ENCODE measurements at places on chromosomes 5 and 9. TPM values are rescaled to one million over a fixed set of nuclear protein-coding genes. Genes with fewer than 3 reads are reported as not detected.
A peak's percentile ranks its signal among the peaks of the same experiment; 100 is the strongest.

GRCh38 chr5:59768152-59769040, 125.1 kb downstream of the PDE4D start:
- no peaks in the 10 kb centered on the region for H3K36me3 ChIP-seq
- peaks cover 39% of the 10 kb centered on the region for H3K4me1 ChIP-seq
- no peak overlapping the region for H3K27ac ChIP-seq
- peaks cover 2% of the 10 kb centered on the region for H3K27me3 ChIP-seq

The SOHLH1 gene
- 0.18 TPM for total RNA-seq

DNA sequence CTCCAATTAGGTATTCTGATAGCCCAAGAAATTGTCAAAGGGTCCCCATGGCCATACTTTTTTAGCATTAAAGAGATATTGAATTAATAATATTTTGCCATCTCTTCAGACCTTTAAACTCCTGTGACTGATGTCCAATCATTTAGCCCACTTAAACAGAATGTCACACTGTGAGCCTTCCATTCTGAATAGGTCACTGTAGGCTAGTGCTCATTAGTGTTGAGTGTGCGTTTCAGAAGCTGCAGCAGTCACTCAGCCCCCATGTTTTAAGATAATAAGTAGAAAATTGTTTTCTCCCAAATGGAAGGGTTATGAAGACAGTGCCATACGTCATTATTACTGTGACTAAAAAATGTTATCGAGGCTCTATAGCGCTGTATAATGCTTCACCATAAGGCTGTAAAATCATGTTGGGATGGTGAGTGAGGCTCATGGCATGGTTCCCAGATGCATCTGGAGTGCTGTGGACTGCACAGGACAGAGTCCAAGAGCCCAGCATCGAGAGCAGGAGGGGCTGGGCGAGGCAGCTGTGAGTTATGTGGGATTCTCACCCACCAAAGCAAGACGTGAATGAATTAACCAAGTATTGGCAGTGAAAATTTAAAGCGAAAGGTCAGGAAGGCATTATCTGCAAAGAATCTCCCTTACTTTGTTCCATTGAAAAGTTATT, 2112.9 kb upstream of the WWC1 start:
- DNase-seq = no peak
- peaks cover 1% of the 10 kb centered on the region for H3K27me3 ChIP-seq
- no peak overlapping the region for H3K27ac ChIP-seq
- no peaks in the 10 kb centered on the region for H3K36me3 ChIP-seq
- H3K4me1 ChIP-seq = no peaks in the 10 kb centered on the region
- no peak overlapping the region for H3K4me3 ChIP-seq

- peak; percentile 27 for DNase-seq
- no peak overlapping the region for H3K4me3 ChIP-seq
- H3K36me3 ChIP-seq = no peaks in the 10 kb centered on the region
- peaks cover 5% of the 10 kb centered on the region for H3K27me3 ChIP-seq
These were observed 297.0 kb downstream of the SLIT3 start for GRCh38 chr5:169003721-169004541.

DNA sequence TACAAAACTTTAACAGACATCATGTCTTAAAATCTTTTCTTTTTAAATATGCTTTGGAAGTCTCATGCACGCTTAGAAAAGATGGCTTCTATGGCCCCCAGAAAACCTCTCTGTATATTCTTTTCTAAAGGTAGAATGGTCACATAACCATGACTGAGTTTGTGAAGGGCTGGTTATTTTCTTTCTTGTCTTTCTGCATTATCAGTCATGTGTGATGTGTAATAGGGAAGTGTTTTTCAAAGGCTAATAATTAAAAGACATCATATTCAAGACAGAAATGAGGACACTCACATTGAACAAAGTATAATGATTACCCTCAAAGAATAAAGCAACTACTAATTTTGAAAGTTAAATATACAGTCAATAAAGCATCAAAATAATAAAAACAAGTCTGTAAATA, 253.4 kb downstream of the TRPM3 start:
- H3K27ac ChIP-seq = no peak overlapping the region
- DNase-seq = no peak
- no peak overlapping the region for H3K4me3 ChIP-seq
- no peaks in the 10 kb centered on the region for H3K27me3 ChIP-seq
- no peaks in the 10 kb centered on the region for H3K36me3 ChIP-seq

GRCh38 chr5:82881571-82882174, 195.5 kb downstream of the TMEM167A start:
- H3K36me3 ChIP-seq = no peaks in the 10 kb centered on the region
- no peak overlapping the region for H3K27ac ChIP-seq
- no peaks in the 10 kb centered on the region for H3K4me1 ChIP-seq
- no peak for DNase-seq
- H3K27me3 ChIP-seq = no peaks in the 10 kb centered on the region
- no peak overlapping the region for H3K4me3 ChIP-seq

- no peak overlapping the region for H3K4me3 ChIP-seq
- no peaks in the 10 kb centered on the region for H3K36me3 ChIP-seq
- H3K4me1 ChIP-seq = no peaks in the 10 kb centered on the region
These were observed 14.2 kb upstream of the EQTN start for GRCh38 chr9:27311184-27311583.

- H3K27me3 ChIP-seq = peaks cover 6% of the 10 kb centered on the region
- H3K4me1 ChIP-seq = peaks cover 3% of the 10 kb centered on the region
These were observed 126.2 kb downstream of the PTTG1 start for GRCh38 chr5:160547872-160548271.

- H3K4me3 ChIP-seq = no peak overlapping the region
- no peaks in the 10 kb centered on the region for H3K4me1 ChIP-seq
- H3K36me3 ChIP-seq = no peaks in the 10 kb centered on the region
- DNase-seq = no peak
- H3K27me3 ChIP-seq = peaks cover 6% of the 10 kb centered on the region
- H3K27ac ChIP-seq = no peak overlapping the region
These were observed 126.3 kb downstream of the ATPSCKMT start for GRCh38 chr5:10123254-10123989.

- H3K4me3 ChIP-seq = no peak overlapping the region
- no peaks in the 10 kb centered on the region for H3K36me3 ChIP-seq
- no peaks in the 10 kb centered on the region for H3K4me1 ChIP-seq
- DNase-seq = no peak
- H3K27ac ChIP-seq = no peak overlapping the region
- peaks cover 4% of the 10 kb centered on the region for H3K27me3 ChIP-seq
These were observed 5.0 kb downstream of the MAMDC4 start for GRCh38 chr9:136857166-136857565.

DNA sequence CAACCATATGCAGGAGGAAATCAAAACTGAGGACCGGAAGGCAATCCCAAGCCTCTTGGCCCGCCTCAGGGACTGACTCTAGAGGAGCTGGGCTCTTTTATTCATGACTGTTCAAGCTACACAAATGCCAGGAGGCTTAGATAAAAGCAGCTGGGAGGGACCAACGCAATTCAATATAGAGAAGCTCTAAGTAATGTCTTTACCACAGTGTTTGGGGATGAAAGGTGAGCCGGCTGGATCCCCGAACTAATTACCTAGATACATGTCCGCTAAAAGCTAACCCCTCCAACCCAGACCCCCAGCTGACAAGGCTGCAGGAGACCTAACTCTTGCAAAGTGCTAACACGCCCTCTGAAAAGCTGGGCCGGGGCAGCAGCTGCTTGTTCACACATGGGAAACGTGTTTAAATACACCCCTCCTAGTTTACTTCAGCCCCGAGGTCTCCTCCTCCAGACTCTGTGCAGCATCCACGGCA, 67.5 kb downstream of the TLE1 start:
- no peak for DNase-seq
- peaks cover 44% of the 10 kb centered on the region for H3K4me1 ChIP-seq
- no peaks in the 10 kb centered on the region for H3K27me3 ChIP-seq
- H3K27ac ChIP-seq = peak overlapping the region; percentile 65
- H3K4me3 ChIP-seq = no peak overlapping the region

- peaks cover 5% of the 10 kb centered on the region for H3K27me3 ChIP-seq
- no peak overlapping the region for H3K27ac ChIP-seq
- no peak for DNase-seq
These were observed 54.8 kb downstream of the PWWP2A start for GRCh38 chr5:160064417-160064810.

DNA sequence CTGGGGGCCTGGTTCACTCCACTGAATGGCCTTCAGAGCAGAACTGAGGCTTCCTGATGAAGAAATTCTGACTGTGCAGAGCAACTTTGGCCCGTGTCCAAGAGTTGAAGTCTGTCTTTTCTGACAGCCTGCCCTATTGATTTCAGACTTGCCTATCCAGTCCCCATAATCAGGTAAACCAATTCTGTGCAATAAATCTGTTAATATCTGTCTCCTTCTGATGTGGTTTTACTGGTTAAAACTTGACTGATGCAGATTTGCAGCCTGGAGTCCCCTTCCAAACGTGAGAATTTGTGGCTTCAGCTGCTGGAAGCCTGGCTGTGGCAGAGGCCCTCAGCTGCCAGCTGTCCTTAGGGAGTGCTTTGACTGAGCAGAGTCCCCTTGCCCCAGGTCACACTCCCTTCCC, 283.9 kb upstream of the ANKRD55 start:
- no peaks in the 10 kb centered on the region for H3K36me3 ChIP-seq
- H3K4me3 ChIP-seq = no peak overlapping the region
- DNase-seq = no peak
- H3K27ac ChIP-seq = no peak overlapping the region
- H3K4me1 ChIP-seq = peaks cover 7% of the 10 kb centered on the region
